ENCODE measurements at places on chromosomes 1 and 21.

DNA sequence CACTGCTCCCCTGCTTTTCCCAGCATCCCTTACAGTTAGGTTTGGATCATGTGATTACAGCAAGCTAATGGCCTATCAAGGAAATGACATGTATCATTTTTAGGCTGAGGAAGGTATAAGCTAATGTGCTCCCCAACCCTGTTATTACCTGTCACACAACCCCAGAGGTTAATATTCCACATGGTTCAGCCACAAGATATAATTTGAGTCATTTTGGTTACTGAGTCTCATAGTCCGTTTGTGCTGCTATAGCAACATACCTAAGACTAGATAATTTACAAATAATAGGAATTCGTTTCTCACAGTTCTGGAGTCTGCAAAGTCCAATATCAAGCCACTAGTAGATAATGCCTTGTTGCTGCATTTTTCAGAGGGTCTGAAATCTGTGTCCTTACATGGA lies 29.1 kb upstream of the SLC16A1 start:
- DNase-seq = no peak

GRCh38 chr1:114153261-114154145 lies at the start of gene SYT6:
SYT6 (minus strand) TSS chr1:114153869; CDS start chr1:114153772, 97 bp downstream.
- DNase-seq = peak; percentile 4

- no peak for DNase-seq
These were observed 35.8 kb downstream of the PAX7 start for GRCh38 chr1:18666317-18666920.

DNA sequence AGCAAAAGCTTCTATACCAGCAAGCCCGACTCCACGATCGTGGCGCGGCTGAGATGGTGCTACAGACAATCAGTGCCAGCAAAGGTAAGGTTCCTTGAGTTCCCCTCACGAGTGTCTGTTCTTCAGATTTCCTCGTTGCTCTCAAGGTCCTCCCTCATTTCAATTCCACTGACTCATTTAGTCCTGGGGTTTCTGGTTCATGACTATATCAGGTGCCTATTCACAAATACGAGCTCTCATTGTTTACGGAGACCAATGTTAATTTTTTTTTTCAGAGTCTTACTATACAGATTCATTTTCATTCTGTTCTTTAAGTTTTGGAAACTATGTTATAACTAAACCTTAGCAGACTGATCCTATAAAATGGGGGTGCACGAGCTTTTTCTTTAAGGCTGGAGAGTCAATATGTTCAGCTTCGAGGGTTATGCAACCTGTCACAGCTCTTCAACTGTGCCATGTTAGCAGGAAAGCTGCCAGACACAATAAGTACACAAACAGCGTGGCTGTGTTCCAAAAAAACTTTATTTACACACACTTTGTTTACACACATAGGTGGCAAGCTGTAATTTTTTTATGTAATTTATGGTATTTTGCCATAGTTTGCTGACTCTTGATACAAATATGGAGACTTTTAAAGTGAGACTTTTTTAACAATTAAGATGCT lies 134.3 kb downstream of the ZP4 start:
- DNase-seq = no peak

- DNase-seq = no peak
These were observed 132.4 kb downstream of the MAP3K21 start for GRCh38 chr1:233459968-233460367.

- DNase-seq = peak; percentile 17
These were observed 430 bp downstream of the WASF2 start for GRCh38 chr1:27489501-27489972.

DNA sequence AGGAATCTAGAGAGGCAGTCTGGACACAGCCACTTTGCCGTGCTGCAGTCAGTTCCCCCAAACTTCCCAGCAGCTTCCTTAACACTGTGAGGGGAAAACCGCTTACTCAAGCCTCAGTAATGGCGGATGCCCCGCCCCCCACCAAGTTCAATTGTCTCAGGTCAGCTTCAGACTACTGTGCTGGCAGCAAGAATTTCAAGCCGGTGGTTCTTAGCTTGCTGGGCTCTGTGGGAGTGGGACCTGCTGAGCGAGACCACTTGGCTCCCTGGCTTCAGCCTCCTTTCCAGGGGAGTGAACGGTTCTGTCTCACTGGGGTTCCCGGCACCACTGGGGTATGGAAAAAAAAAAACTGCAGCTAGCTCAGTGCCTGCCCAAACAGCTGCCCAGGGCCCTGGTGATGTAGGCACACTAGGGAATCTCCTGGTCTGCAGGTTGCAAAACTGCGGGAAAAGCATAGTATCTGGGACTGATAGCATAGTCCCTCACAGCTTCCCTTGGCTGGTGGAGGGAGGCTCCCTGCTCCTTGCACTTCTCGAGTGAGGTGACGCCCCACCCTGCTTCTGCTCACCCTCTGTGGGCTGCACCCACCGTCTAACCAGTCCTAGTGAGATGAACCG lies 23.7 kb upstream of the HFM1 start:
- peak; percentile 8 for DNase-seq

GRCh38 chr1:192513697-192514096 lies 61.9 kb upstream of the RGS1 start:
- DNase-seq = no peak

DNA sequence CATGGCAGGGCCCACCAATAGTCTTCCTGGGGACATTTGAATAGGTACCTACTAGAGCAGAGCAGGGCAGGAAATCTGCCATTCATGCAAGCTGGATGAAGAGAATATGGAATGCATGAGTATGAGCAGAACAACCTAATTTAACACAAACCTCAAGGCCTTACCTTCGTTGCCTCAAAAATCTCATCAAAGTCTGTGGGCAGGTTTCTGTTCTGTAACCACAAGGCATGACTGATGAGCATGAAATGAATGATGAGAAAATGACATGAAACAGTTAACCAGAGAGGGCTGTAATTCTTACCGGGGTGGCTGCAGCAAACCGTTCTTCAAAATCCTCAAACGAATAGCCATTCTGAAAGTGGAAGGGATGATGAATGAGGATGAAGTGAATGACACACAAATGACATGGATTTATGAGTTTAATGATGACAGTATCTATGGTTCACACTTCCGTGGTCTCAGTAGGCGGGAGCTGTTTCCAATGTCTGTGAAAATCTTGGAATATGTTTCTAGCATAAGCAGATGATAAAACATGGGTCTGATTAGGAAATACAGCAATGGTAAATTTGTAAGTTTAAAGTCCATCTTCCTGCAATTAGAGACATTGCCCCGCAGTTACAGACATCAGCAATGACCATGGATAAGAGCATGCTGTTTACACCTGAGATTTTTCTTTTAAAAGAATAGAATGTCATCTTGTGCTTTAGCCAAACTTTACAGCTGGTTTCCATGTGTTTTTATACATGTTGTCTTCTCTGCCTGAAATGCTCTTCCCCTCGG lies 67.6 kb upstream of the C8B start:
- DNase-seq = no peak

GRCh38 chr1:226479474-226479873 lies 69.1 kb upstream of the STUM start:
- DNase-seq = no peak

GRCh38 chr1:110262296-110262695 lies 52.2 kb downstream of the KCNC4 start:
- no peak for DNase-seq

DNA sequence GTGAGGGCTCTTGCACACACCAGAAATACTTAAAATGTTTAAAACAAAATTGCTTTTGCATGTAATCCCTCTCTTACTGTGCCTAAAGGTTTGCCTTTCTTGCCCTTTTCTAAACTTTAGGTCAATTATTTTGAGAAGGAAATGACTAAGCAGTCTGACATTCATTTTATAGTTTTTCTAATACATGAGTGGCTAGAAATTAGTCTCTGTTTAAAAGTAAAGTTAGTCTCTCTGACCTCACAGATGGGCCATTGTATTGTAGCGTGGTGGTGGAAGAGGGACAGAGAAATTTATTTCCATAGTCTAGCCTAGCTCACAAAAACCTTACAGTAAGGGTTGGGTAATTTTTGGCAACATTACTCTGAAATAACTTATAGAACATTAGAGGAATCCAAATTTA lies 3.6 kb upstream of the COL11A1 start:
- DNase-seq = no peak

- no peak for DNase-seq
These were observed 1.5 kb downstream of the RPS6KA1 start for GRCh38 chr1:26530895-26531598.
